Activated T-cell treated with anti-CD3 and anti-CD28 coated beads for 48 hours (primary cell): ENCODE measurements at places on chromosomes 7 and 10.

- no peak for DNase-seq
Measured at GRCh38 chr7:67610897-67611296, 614.3 kb downstream of the TYW1 start.

DNA sequence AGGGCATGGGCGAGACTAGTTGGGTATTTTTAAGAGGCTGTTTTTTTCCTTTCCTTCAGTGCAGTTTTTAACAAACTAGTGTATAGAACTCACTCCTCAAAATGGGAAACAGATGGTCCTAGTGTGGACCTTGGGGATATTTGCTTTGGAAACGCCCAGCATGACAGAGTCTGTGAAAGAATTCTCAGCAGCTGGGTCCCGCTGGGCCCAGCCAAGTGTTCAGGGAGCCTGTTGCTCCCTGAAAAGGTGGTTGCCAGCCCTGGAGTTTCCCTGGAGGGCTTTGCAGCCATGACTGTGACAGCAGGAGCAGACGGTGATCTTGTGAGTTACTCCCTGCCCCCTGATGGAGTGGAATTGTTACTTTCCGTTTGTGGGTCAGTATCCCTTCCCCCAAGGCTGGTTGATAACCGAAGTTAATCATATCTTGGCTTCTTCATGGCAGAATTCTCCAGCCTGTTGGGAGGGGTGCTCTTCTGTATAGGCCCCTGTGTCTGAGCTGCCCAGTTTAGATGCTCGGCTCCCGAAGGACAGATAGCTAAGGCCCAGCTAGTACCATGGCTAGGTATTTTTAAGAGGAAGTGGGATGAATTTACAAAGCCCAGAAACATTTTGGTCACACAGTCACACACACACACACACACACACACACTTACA lies 278.6 kb upstream of the HABP2 start:
- no peak for DNase-seq

DNA sequence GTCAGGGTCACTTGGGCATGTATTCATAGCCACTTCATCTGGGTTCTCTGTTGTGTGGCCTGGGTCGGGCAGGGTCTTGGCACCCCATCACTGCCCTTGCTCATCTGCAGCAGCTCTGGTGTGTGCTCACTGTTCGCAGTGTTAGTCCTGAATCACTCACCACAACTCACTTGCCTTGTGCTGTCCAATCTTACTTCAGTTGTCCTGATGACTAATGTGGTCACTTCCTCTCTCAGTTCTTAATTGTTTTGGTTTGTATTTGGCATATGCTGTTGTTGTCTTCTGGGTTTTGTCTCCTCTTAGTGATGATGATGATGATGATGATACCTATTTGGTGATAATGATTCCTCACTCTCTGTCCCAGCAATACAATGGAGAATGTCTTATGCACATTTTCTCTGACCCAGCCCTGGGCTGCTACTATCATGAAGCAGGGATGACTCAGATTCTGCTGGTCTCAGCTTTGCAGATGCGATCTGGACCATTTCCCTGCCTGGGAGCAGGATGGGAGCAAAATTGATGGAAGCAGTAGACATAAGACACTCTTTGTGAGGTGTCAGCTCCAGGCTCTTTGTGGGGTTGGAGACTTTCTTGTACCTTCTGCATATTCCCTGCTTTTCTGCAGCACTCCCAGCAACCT lies 17.0 kb downstream of the ADRA2A start:
- no peak for DNase-seq

GRCh38 chr7:149595541-149595940 lies 97.9 kb upstream of the ZNF746 start:
- DNase-seq: no peak

- DNase-seq: no peak
Measured at GRCh38 chr7:73382934-73383503, 50.6 kb upstream of the FZD9 start.

GRCh38 chr10:33150889-33151288 lies 183.6 kb downstream of the NRP1 start:
- DNase-seq: no peak

- no peak for DNase-seq
Measured at GRCh38 chr10:75982611-75983369, 551.4 kb downstream of the LRMDA start.

- DNase-seq: no peak
Measured at GRCh38 chr7:81515009-81515408, 254.8 kb downstream of the HGF start.

- no peak for DNase-seq
Measured at GRCh38 chr7:39375047-39375873, 190.9 kb upstream of the YAE1 start.

GRCh38 chr7:127978421-127978820 lies 52.8 kb downstream of the LRRC4 start:
- no peak for DNase-seq

DNA sequence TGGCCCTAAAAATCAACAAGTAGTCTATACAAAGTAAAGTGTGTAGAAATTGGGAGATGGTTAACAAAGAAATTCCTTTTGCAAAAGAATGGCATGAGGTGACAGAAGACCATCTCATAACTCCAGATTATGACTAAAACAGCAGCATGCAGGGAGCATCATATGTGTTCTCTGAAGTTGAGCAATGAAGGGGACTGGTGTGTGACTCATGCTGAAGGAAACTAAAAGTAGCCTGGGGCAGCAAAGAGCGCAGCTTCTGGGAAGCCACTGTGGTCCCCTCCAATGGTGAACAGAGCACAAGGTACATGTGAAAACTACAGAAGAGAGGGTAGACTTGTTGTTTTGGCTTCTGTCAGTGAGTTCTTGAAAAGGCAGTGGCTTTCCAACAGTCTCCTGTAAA lies 133.4 kb downstream of the MACC1 start:
- DNase-seq: no peak

GRCh38 chr7:149838992-149839408 lies 825 bp downstream of the ZNF862 start:
- DNase-seq: no peak

- DNase-seq: no peak
Measured at GRCh38 chr7:15461576-15461975, 100.2 kb downstream of the AGMO start.

DNA sequence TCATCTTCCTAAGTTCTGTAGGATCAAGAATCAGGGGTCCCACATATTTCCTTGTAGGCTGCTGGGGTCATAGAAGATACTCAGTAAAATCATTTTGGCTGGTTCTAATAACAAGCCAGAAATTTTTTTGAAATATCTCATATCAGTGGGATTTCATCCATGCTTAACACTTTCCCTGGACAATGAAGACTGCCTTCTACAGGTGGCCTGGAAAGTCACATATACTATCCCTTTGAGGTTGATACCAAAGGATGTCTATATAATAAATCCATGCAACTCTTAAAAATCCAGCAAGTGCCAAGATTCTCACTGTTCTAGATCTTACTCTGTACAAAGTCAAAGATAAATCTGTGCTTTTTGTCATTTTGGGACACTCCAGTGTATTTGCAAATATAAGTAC lies 225.8 kb upstream of the NEBL start:
- no peak for DNase-seq

- DNase-seq: no peak
Measured at GRCh38 chr10:102777711-102778453, 34.1 kb downstream of the WBP1L start.

- DNase-seq: no peak
Measured at GRCh38 chr7:46908770-46909169, 673.1 kb downstream of the TNS3 start.

DNA sequence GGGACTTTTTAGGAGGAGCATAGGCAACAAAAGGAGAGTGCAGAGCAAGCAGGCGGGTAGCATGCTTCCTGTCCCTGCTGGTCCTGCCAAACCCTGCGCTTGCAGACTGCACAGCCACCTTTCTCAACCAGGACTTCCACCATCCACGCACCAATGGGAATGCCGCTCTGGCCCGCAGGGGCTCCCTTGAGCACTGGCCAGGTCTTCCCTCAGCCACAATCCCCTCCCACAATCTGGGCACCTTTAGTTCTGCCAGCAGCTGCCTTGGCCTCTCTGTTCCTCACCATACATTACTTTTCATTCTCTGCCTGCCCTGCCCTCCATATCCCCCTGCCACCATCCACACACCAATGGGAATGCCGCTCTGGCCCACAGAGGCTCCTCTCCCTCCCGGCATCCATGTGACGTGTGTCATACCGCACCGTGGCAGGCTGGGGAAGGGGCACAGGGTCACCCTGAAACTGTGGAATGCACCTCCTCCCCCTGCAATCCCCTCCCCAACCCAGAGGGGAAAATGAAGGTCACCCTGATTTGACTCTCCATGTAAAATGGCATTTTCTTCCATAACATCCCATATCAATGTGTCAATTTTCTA lies 97.3 kb upstream of the MACROH2A2 start:
- no peak for DNase-seq

DNA sequence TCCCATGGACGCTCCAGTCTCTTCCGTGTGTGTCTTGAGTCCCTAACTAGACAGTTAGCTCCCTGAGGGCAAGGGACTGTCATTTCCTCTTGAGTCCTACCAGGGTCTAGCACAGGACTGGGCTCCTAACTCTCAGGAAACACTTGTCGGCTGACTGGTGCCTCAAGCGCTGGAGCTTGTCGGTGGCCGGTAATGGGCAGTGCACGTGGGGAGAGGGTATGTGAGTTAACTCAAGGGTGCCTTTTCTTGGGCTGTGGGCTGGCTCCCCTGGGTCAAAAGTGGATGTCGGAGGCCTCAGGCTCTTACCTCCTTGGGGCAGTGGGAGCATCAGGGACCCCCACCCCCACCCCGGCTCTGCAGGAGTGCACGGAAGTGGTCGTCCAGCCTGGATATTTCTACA lies 32.9 kb downstream of the ZNF775 start:
- no peak for DNase-seq

GRCh38 chr7:10798044-10798443 lies 175.6 kb upstream of the PHF14 start:
- no peak for DNase-seq

- no peak for DNase-seq
Measured at GRCh38 chr10:82757901-82758300, 882.9 kb downstream of the NRG3 start.
